ENCODE measurements at places on chromosomes 16 and 17. TPM values are rescaled to one million over a fixed set of nuclear protein-coding genes. Genes with fewer than 3 reads are reported as not detected.

The RNF222 gene
- total RNA-seq = not detected

The HOXB1 gene
- not detected for total RNA-seq

The MMP28 gene
- total RNA-seq = 15.2 TPM

The NHERF2 gene
- total RNA-seq = 23.5 TPM

The NPIPA3 gene
- 0.69 TPM for total RNA-seq

The TBC1D28 gene
- total RNA-seq = not detected

The TNS4 gene
- total RNA-seq = not detected

The ZSCAN10 gene
- total RNA-seq = not detected

The KRT20 gene
- not detected for total RNA-seq

The YBX2 gene
- 1.4 TPM for total RNA-seq

The SPATA22 gene
- total RNA-seq = 2.8 TPM

The TAC4 gene
- total RNA-seq = not detected

The SMTNL2 gene
- total RNA-seq = 5.8 TPM

The KRT17 gene
- total RNA-seq = not detected

The CHST5 gene
- total RNA-seq = 0.92 TPM

The TAT gene
- not detected for total RNA-seq

The NUPR1 gene
- total RNA-seq = 0.46 TPM

The TP53TG3F gene
- not detected for total RNA-seq

The TGFB1I1 gene
- 3.0 TPM for total RNA-seq

The HEATR9 gene
- total RNA-seq = not detected

The CCL16 gene
- total RNA-seq = not detected

The C17orf107 gene
- 3.0 TPM for total RNA-seq

The APOH gene
- not detected for total RNA-seq

The SLC43A2 gene
- 22.6 TPM for total RNA-seq

The TLCD2 gene
- total RNA-seq = 0.92 TPM

The SOX9 gene
- 22.8 TPM for total RNA-seq

The TNFRSF13B gene
- not detected for total RNA-seq

The HSD17B2 gene
- 0.46 TPM for total RNA-seq

The CTF1 gene
- total RNA-seq = 0.92 TPM

The RAMP2 gene
- total RNA-seq = 16.6 TPM

The MARVELD3 gene
- 0.69 TPM for total RNA-seq

The FOXJ1 gene
- total RNA-seq = 21.7 TPM

The DHRS7C gene
- total RNA-seq = not detected

All from diencephalon (tissue), 1 donor.